Stimulated activated CD8-positive, alpha-beta memory T cell treated with anti-CD3 and anti-CD28 coated beads, Interleukin-2, amount 100 ng/mL, for 1 hour (primary cell): ENCODE measurements at places on chromosomes 5 and 9.

DNA sequence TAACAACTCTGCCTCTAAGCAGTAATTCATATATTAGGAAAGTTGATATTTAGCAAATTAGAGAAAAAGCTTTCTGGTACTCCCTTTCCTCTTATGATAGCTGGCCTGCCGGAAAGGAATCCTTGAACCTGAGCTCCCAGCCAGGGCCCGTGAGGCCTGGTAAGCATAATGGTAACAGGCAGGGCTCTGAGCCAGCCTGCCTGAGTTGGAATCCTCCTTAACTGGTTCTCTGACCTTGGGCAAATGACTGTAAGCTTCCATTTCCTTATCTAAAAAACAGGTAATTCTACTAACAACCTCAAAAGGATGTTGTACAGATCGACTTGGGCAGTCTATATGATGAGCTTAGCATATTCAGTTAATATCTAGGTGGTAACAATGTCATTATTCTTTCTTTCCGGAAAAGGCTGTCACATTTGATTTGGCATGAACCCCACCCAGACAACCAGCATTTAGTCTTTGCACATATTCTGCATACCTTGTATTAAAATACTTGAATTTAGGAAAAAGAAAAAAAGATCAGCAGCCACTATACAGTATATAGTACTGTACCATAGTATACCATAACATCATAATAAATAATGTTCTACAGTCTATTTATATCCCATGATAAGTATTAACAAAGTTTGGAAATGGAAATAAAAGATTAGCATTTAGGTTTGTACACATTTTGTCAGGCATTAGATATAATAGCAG lies 55.7 kb upstream of the MAP3K1 start:
- no peak for DNase-seq

DNA sequence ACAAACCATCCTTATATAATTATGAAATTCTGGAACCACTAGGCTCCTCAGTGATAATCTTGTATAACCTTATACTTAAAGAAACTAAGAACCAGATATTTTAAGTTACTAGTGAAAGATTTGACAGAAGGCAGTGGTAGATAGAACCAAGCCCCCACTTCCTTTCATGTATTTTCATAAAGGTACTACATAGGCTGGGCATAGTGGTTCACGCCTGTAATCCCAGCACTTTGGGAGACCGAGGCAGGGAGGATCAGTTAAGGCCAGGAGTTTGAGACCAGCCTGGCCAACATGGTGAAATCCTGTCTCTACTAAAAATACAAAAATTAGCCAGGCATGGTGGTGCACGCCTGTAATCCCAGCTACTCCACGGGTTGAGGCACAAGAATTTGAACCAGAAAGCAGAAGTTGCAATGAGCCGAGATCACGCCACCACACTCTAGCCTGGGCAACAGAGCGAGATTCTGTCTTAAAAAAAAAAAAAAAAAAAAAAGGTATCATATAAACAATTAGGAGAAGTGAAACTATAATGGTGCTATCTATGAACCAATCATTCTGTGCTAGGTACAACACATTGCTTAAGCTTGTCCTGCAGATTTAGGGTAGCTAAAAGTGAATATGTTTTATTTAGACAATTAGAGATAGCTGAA lies 27.9 kb upstream of the DTWD2 start:
- no peak for DNase-seq

- peak; percentile 9 for DNase-seq
Observed at GRCh38 chr9:35954942-35955546, 2.9 kb downstream of the OR2S2 start.

- DNase-seq = no peak
Observed at GRCh38 chr9:126233175-126233574, 93.5 kb upstream of the MVB12B start.

DNA sequence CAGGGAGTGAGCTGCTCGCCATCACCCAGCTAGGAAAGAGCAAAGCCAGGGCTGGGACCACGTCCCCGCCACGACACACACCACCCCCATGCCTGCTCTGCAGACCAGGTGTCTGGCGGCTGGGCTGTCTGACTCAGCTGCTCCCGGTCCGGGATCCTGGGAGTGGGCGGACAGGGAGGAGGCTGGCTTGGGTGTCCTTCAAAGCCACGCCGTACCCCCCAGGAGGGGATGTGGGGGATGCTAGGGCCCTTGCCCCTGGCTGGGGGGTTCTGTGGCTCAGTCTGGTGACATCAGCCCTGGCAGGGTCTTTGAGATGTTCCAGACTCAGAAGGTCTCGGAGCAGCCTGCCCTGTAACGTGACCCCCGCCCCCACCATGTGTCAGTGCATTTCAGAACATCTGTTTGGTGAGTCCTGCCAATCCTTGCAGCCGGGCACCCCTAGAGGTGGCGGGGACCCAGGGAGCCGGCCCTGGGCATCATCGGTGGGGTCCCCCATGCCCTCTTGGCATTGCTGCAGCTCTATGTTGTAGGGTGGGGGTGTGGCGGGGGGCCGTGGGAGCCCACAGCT lies 62.3 kb downstream of the HMCN2 start:
- no peak for DNase-seq

DNA sequence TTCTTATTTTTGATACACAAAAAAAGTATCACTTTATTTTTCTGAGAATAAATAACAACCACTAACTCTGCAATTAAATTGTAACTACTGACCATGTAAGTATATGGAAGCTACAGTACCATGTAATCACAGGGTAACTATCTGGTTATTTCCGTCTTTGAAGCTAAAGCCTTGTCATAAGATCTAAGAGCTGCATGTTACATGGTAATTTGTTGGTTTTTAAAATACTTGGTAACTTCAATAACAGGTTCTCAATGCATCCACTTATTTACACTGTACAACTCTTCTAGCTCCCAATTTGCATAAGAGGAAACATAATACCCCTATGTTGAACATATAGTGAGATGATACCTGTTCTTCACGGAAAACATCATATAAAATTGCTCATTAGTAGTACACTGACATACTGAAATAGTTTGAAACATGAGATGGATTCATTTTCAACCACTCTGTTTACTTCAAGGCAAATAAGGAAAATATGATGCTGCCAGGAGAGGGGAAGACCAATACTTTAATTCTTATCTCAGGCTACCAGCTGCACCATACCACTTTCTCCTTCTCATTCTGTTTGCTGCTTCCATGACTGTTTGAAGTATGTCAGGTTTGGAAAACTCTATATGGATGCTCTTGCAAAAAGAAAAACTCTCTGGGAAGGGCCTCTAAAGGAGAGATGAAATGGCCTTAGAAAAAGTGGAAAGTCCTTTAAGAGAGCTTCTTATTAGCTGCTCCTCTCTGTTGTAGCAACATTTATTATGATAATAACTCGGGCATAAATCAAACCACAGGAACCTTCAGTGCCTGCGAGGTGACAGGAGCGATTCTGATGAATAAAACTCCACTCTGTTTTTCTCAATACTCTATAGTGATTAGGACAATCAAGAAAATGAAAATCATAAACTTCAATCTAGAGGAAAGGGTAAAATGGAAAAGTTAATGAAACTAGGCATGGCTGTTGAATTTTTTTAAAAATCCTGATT lies 150.2 kb downstream of the KIAA0825 start:
- DNase-seq = no peak

GRCh38 chr5:173923218-173924095 lies 35.3 kb downstream of the CPEB4 start:
- DNase-seq = no peak

GRCh38 chr5:58737671-58738070 lies 154.8 kb downstream of the RAB3C start:
- no peak for DNase-seq

DNA sequence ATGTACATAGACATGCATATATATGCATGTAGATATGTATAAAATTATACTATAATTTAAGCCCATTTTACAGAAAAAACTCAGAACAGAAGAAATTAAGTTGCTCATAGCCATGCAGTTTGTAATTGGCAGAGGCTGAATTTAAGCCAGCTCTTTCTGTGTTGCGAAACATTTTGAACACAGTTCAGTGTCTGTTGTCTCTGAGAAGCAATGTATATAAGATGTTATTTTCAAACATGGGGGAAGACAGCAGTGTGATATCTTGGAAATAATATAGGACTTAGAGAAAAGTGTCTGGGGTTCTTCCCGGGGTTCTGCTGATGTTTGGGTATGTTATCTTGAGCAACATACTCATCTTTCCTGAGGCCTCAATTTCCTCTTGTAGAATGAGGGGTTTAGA lies 37.6 kb downstream of the SVEP1 start:
- no peak for DNase-seq

DNA sequence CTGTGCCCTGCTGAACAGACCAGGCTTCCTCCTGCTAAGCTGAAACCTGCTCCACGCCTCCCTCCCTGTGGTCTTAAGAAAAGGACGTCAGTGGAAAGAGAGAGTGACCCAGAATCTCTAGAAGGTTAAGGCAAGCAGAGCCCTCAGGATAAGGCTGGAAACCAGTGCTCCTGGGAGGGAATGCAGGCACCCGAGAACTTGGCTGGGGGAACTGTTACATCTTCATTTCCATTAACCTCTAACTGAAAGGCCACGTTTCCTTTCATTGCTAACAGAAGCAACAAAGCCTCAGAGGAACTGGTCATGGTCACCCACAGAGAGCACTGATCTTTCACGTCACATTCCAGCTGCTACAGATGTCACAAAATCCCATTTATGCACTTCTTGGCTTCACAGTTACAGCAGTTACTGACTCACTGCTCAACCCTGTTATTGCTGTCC lies 26.1 kb upstream of the AKNA start:
- no peak for DNase-seq

DNA sequence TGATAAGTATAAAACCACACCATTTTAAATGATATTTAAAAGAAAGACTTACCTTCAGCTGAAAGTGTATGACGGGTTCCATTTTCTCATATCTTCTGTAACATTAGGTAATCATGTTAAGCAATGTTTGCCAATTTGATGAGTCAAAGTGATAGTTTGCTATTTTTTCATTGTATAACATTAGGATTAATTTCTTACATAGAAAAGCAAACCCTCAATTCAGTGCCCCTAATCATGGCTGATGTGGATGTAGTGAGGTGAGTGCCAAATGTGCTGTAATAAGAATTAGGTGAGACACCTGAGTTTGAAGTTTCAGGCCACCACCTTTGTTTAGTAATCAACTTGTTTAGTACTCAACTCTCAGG lies 68.0 kb downstream of the UNC13B start:
- no peak for DNase-seq

GRCh38 chr5:98997000-98997399 lies 68.2 kb upstream of the CHD1 start:
- no peak for DNase-seq

DNA sequence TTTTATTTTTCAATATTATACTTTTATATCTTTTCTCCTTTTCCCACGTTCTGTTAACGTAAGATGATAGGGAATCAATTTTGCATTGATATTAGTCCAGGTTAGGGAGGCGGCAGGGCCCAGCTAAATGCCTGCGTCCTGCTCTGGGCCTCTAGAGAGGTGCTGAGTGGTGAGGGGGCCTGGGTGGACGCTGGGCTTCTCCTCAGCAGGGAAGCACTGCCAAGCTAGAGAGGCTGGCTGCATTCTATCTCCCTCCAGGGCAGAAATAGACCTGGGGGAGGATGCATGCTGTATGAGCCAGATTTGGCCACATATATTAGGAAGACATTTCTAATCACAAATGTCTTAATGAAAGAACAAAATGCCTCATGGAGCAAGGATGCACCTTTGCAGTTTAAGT lies 43.6 kb upstream of the NKX2-5 start:
- no peak for DNase-seq

GRCh38 chr9:88880199-88880598 lies 111.1 kb upstream of the S1PR3 start:
- no peak for DNase-seq

GRCh38 chr5:158705901-158706300 lies 393.8 kb downstream of the EBF1 start:
- DNase-seq = no peak

DNA sequence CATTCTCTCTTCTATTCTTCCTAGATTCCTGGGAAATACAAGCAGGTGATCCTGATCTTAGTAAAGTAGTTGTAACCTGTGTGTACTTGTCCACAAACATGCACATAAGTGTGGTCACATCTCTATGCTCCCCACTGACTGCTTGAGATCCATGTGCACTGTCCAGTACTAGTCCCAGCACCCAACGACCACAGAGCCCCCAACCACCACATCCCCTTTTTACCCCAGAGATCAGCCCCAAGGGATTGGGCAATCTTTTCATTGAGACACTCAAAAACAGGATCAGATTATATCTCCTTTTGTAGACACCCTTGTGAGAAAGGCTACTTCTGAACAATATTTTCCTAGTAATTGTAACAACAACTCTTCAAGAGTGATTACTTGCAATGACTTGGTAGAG lies 240.6 kb downstream of the ACTL7B start:
- DNase-seq = no peak

DNA sequence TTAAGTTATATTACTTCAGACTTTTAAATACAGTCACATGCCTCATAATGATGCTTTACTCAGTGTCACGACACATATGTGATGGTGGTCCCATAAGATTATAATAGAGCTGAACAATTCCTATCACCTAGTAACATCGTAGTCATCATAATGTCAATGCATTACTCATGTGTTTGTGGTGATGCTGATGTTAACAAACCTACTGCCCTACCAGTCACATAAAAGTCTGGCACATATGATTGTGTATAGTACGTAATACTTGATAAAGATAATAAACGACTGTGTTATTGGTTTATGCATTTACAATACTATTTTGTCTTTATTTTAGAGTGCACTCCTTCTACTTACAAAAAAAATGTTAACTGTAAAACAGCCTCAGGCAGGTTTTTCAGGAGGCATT lies 103.7 kb downstream of the PAM start:
- no peak for DNase-seq

- DNase-seq = no peak
Observed at GRCh38 chr5:131671994-131672655, 37.1 kb upstream of the RAPGEF6 start.

DNA sequence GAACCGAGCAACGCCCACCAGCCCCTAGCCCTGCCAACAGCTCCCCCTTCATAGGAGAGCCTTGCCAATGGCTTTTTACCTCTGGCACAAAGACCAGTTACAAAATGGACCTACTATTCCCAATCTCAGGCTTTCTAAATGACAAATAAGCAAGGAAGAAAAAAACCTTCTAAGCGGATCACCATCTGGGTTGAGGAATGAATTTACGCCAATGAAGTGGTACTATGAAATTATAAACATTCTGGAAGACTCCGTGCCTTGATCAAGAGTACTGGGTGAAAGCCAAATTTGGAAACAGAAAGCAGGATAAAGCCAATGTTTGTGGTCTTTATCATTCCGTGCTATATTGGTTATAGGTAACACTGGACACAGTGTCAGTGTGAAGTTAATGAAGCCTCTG lies 371.9 kb downstream of the NDUFS4 start:
- no peak for DNase-seq

- no peak for DNase-seq
Observed at GRCh38 chr5:36900283-36900682, 23.7 kb downstream of the NIPBL start.

GRCh38 chr5:89583534-89583933 lies 700.5 kb upstream of the MEF2C start:
- no peak for DNase-seq

GRCh38 chr5:54739371-54739770 lies 221.8 kb downstream of the SNX18 start:
- no peak for DNase-seq
